ENCODE measurements at places on chromosomes 3 and 15.

GRCh38 chr3:17577796-17578520, 164.5 kb downstream of the TBC1D5 start:
- DNase-seq: no peak

DNA sequence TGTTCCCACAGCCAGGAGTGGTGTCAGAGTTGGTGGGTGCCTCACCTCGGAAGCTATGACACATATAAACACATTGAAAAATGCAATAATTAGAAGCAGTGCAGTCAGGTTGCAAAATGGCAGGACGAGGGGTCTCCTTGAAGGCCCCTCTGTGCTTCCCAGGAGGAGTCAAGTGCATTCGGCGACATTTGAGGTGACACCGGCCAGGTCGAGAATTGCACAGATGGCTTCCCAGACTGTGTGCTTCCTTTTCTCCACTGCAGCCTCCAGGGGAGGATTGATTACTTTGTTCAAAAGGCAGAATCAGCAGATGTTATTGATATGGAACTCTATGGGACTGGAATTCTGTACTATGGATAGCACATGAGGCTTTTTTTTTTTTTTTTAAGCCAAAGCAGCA, 163.2 kb downstream of the MINAR1 start:
- DNase-seq: no peak

DNA sequence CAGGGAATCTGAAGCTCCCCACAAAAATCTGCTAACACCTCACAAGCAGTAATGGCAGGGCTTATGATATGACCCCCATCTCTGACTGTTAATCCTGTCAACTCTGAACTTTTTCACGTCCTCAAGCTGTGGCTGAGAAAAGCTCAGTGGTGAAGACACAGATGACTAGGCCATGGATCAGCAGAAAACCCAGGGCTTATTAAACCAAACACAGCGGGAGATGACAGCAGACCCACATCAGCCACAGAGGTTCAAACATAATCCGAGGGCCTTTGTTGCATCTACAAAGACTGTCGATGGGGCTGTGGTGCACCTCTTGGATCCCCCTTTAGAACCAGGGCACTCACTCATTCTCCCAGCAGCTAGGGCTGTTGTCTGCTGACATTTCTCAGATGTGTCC, 50.4 kb downstream of the GLB1 start:
- no peak for DNase-seq

- DNase-seq: no peak
Measured at GRCh38 chr3:127762077-127762786, 60.1 kb downstream of the MGLL start.

DNA sequence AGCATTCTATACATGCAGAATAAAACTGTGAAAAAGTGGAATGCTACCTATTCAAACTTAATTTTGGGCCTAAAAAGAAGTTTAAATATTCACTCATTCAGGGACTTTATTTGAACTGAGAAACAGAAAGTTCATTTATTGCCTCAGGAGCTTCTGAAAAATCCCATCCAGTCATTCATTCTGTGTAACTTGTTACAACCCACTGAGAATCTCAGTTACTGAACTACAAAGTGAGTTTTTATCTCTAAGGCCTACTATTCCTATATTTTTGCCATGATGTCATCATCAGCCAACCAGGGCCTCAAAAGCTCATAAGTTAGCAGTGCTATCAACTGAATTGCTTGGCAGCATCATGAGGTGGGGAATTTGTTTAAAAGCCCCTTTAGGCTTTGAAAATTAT, 98.0 kb upstream of the BOC start:
- DNase-seq: no peak

DNA sequence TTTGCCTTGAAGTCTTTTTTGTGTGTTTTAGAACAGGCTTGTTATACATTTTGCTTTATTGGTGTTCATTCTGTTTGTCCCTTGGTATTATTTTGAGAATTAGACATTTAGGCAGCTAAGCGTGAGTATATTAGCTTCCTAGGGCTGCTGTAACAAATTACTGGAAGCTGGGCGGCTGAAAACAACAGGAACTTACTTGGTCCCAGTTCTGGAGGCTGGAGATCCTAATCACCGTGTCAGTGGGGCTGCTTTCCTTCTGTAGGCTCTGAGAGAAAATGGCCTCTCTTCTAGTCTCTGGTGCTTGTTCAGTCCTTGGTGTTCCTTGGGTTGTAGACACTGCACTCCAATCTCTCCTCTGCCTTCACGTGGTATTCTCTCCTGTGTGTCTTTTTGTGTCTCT, 142.3 kb downstream of the KLHL25 start:
- no peak for DNase-seq

GRCh38 chr15:38019066-38019465, 84.6 kb downstream of the TMCO5A start:
- no peak for DNase-seq

DNA sequence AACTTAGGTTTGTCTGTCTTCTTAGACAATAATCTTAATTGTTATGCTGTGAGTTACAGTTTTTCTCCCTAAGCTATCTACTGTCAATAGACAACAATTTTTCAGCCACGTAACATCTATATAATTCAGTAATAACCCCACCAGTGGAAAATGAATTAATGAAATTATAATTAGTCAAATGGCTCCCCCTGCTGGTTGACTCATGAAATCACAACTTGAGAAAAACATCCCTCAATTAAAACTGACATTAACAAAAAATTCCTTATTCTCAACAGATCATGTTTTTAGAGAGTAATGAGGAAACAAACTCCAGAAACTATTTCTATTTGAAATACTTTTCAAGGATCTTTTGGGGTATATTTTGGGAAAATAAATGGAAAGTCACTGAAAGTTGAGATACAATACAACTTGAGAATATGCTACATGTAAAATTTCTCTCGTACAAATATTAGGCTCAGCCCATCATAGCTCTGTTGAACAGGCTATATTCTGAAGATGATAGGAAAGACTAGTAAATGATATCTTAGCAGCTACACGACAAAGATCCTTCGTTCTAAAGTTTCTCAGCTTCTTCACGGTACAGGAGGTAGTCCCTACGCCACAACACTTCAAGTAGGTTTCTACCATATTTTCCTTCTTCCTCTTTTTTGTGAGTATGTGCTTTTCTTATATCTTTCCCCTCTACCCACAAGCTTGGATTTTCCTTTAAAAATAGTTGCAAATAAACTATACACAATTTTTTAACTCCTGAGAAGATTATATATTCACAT, 20.7 kb downstream of the PPP1R2 start:
- peak; percentile 60 for DNase-seq

DNA sequence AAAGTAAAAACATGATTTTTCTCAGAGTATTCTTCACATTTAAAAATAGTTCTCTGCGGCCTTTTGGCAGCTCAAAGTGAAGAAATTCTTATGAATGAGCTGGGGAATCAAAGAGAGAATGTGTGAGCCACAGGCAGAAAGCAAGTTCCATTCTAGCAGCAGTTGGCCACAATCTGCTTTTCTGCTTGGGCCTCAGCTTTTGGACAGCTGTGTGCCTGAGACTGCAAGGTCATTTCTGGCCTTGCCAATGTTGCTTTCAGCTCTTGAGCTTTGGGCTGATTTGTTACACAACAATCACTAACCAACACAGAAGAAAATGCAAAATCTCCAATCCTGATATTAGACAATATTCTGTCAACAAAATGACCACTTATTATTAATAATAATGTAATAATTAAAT, 14.4 kb upstream of the TM4SF4 start:
- DNase-seq: no peak

- no peak for DNase-seq
Measured at GRCh38 chr15:76056931-76057330, 2.9 kb upstream of the TMEM266 start.

DNA sequence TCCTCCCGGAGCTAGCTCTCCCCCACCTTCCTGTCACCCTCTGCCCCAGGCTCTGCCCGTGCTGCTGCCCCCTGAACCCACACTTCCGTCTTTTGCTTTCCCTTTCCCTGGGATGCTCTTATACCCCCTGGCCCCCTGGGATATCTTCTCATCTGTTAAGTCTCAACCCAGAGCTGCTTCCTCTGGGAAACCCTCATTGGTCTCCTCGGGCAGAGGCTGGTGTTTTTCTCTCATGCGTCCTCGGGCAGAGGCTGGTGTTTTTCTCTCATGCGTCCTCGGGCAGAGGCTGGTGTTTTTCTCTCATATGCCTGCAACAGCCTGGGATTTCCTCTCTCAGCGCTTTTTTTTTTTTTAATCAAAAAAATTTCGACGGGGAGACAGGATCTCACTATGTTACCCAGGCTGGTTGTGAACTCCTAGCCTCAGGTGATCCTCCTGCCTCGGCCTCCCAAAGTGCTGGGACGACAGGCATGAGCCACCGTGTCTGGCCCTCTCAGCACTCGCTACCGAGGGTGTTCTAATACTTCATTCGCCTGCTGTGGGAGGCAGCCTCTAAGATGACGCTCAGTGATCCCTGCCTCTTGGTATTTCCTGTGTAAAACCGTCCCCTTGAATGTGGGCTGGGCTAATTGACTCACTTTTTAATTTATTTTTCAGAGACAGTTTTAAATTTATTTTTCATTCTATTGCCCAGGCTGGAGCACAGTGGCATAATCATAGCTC, 62.7 kb upstream of the TFRC start:
- peak; percentile 93 for DNase-seq

GRCh38 chr3:12436514-12437220, 47.6 kb upstream of the TSEN2 start:
- DNase-seq: peak; percentile 56

GRCh38 chr3:10762116-10762515, 53.9 kb upstream of the SLC6A11 start:
- DNase-seq: no peak

- DNase-seq: no peak
Measured at GRCh38 chr3:55884066-55884465, 397.0 kb upstream of the WNT5A start.

DNA sequence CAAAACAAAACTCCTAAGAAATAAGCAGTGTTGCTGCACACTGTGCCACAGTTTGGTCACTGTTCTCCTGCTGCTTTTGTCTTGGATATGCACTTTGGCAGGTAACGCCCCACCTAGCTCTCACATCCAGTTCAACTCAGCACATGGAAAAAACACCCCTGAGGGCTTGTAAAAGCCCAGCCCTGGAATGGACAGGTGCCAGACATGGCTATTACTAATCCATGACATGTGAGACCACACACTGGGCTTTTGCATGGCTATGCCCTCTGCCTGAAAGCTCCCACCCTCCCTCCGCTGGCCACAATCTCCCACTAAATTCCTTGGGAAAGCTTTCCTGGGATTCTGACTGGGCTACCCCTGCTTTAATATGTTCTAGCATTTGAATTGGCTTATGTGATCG, 24.7 kb upstream of the ZBED2 start:
- peak; percentile 62 for DNase-seq

- DNase-seq: no peak
Measured at GRCh38 chr3:35042210-35042991, 596.9 kb upstream of the ARPP21 start.

GRCh38 chr3:122403489-122403888, 12.4 kb downstream of the WDR5B start:
- peak; percentile 92 for DNase-seq

DNA sequence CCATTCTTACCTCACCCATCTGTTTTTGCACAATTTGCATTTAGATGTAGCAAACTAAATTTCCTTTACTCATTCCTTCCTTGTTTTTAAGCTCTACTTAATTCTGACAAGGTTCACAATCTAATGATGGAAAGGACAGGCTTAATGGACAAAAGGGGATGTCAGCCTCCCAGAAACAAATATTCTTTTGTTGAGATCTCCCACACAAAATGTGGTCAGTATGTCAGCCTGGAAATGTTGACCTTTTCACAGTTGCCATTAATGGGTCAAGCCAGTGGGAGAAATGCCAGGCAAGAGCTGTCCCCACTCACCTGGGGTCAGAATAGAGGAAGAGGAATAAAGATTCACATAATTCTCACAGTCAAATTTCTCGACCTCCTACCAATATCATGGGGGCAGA, 27.0 kb downstream of the WWTR1 start:
- no peak for DNase-seq

DNA sequence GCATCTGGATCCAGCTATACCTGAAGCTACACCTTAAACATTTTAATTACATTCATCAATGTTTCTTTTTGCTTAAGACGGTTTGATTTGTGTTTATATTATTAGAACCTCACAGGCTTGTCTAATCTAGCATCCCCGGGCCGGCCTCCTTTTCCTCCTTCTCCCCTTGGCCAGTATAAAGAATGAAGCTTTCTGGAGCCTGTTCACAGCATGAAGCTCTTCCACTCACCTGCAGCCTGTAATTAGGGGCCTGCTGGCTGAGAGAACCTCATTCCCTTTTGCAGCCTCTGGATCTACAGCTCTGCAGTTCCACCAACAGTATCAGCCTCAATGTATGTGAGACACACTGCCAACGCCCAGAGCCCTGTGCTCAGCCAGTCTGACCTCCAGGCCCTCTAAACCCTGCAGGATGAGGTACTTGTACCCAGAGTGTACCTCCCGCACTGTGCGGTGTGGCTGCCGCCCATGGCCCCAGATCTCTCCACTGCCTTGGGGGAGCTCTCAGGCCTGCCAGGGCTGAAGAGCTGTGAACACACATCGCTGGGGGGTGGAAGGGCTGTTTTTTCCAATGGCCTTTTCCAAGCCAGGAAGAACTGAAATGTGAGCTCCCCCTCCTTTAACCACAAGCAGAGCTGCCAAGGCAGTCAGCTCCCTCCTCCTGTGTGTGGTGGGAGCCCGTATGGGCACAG, 114.7 kb upstream of the ALDH1A3 start:
- no peak for DNase-seq

GRCh38 chr3:149969110-149969939, 1.4 kb downstream of the PFN2 start:
- DNase-seq: peak; percentile 95

GRCh38 chr3:132037056-132037455, 2.2 kb upstream of the CPNE4 start:
- DNase-seq: no peak

GRCh38 chr3:26682406-26682805, 59.8 kb downstream of the LRRC3B start:
- no peak for DNase-seq

DNA sequence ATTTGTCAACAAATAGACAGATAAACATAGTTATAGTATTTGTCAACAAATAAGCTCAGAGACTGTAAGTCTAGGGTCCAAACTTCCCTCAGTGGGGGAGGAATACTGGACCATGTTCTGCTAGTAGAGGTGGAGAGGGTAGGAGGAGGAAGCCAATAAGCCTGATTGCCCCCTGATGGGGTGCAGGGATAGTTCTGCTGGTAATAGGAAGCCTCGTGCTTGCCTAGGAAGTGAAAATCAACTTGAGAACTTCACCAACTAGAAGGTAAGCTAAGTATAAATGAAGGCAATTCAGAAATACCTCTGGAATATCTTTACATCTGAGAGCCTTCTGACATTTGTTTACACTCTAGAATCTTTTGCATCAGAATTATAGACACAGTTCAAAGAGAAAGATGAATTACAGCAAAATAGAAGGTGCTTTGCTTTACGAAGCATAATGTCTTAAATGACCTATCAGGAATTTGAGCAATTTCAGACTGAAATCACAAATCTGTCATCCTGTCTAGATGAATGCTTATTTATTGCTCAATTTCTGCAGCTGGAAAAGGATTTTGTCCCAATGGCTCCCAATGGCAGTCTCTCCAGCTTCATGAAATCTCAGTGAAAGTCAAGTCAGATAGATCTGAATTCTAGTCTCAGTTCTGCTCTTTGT, 225.6 kb upstream of the TBC1D5 start:
- DNase-seq: no peak

GRCh38 chr3:194585880-194586281, 47.3 kb downstream of the TMEM44 start:
- no peak for DNase-seq

- no peak for DNase-seq
Measured at GRCh38 chr3:8143186-8143585, 358.4 kb upstream of the LMCD1 start.

GRCh38 chr15:69625328-69625727, 172.7 kb downstream of the RPLP1 start:
- no peak for DNase-seq

Measured in ELR (cell line).